ENCODE measurements at places on chromosomes 4 and X. TPM values are rescaled to one million over a fixed set of nuclear protein-coding genes. Genes with fewer than 3 reads are reported as not detected.
A peak's percentile ranks its signal among the peaks of the same experiment; 100 is the strongest.

Gene BCAP31
- total RNA-seq: 221 TPM

DNA sequence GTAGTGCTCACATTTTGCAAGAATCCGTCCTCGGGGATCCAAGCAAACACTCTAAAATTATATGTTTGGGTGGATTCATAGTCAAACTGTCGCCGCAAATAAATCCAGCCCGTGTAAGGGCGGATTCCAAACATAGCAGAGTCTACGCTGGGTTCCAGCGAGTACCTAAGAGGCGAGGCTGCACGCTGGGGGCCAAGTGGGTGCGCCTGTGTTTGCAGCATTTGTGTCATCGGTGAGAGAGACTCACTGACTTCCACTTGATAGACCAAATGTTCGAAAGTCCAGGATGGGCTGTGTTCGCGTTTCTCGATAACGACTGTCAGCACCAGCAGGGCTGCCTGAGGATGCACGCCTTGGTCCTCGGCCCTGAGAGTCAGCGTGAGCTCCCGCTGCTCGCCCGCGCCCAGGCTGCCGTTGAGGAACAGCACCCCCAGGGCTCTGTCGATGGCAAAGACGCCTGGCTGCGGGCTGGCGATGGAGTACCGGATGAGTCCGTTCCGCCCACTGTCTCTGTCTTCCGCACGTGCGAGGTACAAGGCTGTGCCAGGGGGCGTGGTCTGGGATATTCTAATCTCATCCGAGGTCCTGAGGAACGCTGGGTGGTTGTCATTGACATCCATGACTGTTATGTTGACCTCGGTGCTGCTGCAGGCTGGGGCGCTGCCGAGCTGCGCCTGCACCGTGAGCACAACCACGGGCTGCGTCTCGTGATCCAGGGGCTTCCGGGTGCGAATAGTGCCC lies 158.7 kb downstream of the DCHS2 start:
- DNase-seq: peak; percentile 23

DNA sequence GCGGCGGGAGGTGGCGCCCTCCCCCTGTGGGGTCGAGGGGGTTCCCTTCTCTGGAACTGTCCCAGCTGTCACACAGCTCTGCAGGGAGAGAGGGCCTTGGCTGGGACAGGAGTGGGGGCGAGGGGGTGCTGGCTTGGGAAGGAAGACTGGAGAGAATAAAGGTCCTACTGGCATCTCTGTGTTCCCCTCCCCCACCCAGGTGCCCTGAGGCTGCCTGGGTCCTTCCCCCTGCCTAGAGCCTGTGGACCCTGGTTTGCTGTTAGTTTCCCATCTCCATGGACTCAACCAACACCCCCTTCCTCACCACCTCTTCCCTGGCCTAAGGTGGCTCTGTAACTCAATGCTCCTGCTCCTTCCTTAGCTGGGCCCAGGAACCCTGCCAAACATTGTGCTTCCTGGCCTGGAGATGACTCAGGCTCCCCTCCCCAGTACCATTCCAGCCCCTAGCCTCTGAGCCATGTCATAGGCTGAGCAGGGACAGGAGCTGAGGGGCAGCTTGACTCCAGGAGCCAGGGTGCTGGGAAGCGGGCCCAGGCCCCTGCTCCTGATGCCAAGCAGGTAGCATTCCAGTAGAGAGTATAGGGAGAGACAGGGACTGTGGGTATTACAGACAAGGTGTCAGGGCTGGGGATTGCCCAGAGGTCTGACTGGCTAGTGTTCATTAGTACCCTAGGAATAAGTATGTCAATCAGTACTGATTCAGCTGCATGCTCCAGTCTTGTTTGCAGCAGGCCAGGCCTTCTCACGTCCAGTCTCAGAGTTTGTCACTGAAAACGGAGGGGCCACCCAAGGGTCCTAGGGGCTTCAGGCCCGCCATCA lies 100.7 kb downstream of the EFNB1 start:
- peak; percentile 36 for DNase-seq

DNA sequence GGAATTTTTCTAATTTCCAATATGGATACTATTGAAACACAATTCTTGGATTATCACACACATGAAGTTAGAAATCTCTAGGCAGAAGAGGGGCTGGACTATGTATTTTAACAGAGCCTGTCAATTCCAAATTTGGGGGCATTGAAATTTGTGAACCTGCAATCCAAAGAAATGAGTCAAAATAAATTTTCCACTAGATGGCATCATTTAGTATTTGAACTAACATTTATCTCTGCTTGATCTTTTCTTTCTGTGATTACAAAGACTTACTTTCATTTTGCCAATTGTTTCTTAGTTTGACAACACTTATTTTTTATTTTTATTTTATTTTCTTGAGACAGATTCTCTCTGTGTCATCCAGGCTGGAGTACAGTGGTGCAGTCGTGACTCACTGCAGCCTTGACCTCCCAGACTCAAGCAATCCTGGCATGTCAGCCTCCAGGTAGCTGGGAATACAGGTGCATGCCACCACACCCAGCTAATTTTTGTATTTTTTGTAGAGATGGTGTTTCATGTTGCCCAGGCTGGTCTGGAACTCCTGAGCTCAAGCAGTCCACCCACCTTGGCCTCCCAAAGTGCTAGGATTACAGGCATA lies 2.7 kb upstream of the PYURF start:
- no peak for DNase-seq

DNA sequence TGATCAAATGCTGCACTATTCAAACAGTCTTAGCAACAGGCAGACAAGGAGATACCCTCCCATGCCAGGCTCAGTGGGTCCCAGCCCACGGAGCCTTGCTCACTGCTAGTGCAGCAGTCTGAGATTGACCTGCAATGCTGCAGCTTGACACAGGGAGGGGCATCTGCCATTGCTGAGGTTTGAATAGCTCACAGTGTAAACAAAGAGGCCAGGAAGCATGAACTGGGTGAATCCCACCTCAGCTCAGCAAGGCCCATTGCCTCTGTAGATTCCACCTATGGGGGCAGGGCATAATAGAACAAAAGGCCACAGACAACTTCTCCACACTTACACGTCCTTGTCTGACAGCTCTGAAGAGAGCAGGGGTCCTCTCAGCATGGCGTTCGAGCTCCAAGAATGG lies 26.6 kb upstream of the ZXDB start:
- no peak for DNase-seq

- DNase-seq: no peak
Observed at GRCh38 chr4:88674979-88675378, 22.6 kb downstream of the NAP1L5 start.

Measured in mucosa of gallbladder (tissue), 1 donor.